NAMALWA (cell line): ENCODE measurements at places on chromosomes 1 and 21.

DNA sequence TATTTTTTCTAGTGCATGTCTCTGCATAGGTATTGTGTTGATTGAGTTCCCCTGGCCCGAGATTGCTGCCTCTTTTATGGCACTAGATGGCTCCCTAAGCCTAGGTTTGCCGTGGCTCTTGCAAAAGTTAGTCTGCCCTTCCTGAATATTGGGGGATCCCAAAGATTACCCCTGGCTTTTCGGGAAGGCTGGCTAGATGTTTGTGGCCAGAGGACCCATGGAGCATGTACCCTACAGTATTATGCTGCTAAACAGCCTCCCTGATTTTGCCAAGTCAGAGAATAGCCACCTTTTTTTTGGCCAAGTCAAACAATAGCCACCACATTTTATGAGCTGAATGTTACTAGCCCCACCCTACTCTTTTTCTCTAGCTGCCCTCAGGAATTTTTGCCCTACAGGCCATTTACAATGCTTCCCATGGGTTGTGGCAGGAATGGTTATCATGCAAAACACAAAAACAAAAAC is 343.2 kb downstream of the OLFM3 start:
- peak; percentile 3 for DNase-seq

- DNase-seq: no peak
Observed at GRCh38 chr1:228958121-228958520, 222.8 kb downstream of the RHOU start.

GRCh38 chr1:156009404-156009803 is 11.3 kb downstream of the SSR2 start:
- DNase-seq: no peak

DNA sequence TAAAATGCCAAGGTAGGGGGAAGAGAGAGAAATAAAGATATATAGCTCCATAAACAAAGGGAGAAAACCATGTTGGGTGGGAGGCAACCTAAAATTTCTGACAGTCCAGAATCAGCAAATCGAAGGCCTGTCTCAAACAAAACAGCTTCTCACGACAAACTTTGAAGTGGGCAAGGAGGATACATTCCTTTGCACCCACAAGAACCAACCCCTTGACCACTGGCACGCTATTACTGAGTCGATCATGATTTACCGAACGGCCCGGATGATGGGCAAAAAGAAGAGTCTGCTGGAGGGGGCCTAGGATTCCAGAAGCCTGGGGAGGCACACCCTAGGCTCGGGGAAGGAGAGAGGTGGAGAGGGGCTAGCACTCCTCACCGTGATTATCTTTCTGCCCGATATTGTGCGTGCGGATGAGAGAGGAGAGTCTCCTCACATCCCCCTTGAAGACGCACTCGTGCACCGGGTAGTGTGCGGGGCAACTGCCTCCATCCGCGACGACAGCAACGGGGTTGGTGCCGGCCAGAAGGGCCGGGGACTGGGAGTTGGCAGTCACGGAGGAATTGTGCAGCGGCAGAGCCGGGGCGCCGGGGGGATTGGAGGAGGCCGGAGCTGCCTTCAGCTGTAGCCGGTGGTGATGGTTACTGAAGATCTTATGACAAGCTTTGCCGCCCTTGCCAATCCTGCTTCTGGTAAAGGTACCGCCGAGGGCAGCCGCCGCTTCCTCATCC is 756 bp downstream of the ANKRD13C start:
- peak; percentile 57 for DNase-seq

- peak; percentile 58 for DNase-seq
Observed at GRCh38 chr1:91883470-91883869, 2.5 kb downstream of the TGFBR3 start.

DNA sequence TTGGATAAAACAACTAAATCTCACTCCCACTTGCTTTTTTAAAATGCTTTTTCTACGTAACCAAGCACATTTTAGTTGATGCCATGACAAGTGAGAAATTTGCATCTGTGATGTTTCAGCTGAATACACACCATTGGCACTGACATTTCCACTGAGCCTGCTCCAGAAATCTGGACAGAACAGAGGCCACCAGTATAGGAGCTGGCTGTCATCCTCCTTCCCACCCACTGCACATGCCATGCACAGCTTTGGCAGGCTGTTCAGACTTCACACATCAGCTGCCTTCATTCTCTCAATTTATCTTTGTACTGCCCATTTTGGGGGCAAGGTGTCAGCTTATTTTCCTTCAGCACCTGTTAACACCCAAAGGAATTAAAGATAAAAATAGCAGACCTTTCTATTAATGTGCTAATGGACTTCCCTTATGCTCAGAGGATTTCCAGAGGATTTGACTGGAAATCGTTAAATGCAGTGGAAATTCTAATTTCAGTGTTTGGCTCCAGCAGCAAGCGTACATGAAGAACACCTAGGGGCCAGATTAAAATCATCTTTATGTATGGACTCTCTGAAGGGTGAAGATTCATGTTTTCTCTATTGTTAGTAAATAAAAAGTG is 12.9 kb upstream of the PODN start:
- DNase-seq: no peak

GRCh38 chr1:205041998-205042910 is 758 bp upstream of the CNTN2 start:
- no peak for DNase-seq

DNA sequence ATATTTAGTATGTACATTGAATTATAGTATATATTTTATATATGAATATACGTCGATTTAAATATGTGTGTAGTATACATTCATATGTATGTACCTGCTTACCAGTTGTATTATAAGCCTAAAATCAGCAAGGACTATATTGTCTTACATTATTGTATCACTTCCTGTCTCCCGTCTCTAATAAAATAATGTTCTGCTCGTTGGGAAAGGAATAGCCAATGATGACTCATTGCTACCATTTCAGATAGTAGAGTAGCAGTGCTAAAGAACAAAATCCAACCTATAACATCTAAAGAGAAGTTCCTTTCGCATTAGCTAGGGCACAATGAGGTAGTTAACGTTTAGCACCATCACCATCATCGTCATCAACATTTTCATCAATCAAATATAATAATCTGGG is 39.9 kb upstream of the SMYD2 start:
- no peak for DNase-seq

- DNase-seq: peak; percentile 99
Observed at GRCh38 chr1:155001675-155002463, 733 bp upstream of the ZBTB7B start.

GRCh38 chr1:94355485-94355980 is 62.7 kb upstream of the ABCD3 start:
- DNase-seq: no peak

DNA sequence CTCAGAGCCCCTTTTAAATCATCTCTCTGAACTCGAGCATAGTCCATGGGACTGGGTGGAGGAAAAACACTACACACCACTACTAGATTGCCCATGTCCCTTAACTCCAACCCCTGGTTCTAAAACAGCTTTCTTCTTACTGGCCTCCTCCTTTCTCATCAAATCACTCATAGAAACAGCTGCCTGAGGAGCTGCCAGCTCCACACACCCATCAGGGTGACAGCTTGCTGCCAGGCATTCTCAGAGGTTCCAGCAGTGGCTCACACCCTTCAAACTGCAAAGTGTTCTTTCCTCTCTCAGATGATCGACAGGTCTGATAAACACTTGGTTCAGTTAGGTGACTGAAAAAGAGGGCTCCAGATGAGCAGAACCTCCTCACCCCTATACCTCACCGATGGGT is 543.0 kb upstream of the PLXNA2 start:
- DNase-seq: no peak

DNA sequence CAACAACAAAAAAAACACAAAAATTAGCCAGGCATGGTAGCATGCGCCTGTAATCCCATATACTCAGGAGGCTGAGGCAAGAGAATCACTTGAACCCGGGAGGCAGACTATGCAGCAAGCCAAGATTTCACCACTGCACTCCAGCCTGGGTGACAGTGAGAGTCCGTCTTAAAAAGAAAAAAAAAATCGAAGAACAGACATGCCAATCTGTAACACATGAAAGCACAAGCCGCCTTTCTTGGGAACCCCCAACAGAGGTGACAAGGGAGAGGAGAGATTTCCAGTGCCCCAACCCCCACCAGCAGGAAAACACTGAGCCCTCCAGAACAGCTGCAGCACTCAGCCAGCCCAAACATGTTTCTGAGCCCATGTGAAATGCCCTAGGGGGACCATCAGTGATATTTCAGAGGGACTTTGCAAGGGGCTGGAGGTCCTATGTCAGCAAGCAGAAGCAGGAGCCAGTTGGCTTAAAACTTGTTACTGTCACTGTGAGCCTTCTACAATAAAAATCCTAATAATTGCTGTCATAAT is 14.2 kb upstream of the EFNA1 start:
- DNase-seq: no peak

DNA sequence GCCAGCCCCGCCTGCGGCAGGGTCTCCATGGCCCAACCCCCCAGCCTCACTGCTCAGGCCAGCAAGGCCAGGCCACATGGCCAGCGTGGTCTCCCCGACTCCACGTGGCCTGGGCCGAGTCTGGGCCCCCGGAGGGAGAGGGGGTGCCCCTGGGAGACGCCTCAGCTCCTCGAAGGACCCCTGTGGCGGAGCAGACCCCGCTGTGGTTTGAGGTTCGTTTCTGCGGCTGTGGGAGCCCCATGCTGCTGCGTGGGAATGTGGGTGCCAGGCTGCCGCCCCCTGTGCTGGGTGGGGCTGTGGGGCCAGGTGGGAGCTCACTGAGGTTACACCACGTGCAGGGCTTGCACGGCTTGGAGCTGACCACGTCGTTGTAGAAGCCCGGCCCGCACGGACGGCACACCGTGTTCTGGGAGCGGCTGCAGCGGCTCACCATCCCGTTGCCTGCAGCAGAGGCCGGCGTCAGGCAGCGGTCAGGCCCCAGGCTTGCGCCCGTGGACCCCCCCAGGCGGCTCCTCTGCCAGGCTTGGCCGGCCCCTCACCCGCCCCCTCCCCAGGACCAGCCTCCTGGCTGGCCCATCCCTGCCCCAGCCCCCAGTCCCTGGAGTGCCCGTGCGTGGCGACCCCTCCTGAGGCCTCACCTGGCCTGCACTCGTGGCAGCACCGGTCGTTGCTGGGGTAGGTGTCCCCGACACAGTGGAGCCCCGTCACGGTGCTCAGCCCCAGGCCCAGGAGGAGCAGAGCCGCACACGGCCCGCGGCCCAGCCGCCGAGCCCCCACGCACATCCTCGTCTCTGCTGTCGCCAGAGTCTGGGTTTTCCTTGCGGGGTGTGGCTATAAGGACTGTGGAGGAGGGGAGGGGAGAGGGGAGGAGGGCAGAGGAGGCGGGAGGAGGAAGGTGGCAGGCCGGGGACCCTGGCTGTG is at the start of gene TNFRSF4:
TSS of gene TNFRSF4 (minus strand) at position 809 of the 921 bp plus-strand sequence. CDS start at position 783, 26 bp downstream.
- DNase-seq: no peak

GRCh38 chr1:47658161-47658920 is 220.5 kb downstream of the FOXD2 start:
- no peak for DNase-seq

DNA sequence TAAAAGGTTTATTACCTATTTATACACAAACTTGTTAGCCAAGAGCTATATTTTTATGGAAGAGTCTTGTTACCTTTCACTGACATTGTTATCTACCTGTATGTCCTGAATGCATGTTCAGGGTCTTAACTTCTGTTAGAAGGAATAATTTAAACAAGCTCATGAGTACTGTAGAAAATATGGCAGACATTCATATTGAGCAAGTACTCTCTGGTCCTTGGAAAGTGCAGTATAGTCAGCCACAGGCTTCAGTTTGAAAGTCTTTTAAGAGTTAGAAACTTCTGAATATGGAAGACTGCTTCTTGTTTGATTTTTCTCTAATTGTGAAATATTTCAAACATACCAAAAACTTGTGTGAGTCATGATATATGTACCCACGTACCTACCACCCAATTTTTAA is 16.6 kb downstream of the DIP2A start:
- DNase-seq: no peak

DNA sequence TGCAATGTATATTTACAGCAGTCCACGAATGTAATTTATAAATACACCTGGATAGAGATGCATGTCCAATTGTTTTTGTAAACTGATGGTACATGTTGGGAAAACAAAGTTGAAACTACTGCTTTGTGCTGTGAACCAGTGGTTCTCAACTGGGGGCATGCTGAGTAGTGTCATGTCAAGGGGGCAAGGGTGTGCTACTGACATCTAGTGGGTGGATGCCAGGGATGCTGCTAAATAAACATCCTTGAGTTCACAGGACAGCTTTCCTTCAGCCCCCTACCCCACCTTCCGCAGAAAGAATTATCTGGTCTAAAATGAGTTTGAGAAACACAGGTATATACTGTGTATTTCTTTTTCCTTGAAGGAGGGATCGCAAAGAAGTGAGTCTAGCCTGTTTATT is 95.9 kb downstream of the RASAL2 start:
- DNase-seq: peak; percentile 73

- DNase-seq: no peak
Observed at GRCh38 chr1:222167896-222168295, 380.0 kb downstream of the HHIPL2 start.

- DNase-seq: no peak
Observed at GRCh38 chr1:8162168-8162567, 136.1 kb upstream of the ERRFI1 start.

GRCh38 chr1:16289959-16290358 is 53.0 kb upstream of the CPLANE2 start:
- DNase-seq: no peak

GRCh38 chr1:10033359-10033845 is 644 bp downstream of the UBE4B start:
- peak; percentile 84 for DNase-seq

- no peak for DNase-seq
Observed at GRCh38 chr1:222420633-222421032, 127.3 kb downstream of the HHIPL2 start.

DNA sequence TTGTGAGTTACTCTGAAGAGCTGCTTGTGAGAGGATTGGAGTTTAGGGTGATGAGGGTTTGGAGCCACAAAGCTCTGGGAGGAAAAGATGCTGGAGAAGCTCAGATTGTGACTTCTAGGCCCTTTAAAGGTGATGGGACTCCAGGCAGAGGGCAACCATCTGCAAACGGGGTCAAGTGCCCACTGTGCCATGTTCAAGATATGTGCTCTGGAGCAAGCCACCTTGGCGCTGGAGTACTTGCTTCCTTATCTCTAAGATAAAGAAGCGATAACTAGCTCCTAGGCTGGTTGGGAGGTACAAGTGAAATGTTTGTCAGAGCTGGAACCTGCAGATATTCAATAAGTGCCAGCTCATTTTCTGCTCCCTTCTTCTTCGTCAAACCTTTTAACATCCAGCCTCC is 14.3 kb upstream of the FOXE3 start:
- DNase-seq: no peak

DNA sequence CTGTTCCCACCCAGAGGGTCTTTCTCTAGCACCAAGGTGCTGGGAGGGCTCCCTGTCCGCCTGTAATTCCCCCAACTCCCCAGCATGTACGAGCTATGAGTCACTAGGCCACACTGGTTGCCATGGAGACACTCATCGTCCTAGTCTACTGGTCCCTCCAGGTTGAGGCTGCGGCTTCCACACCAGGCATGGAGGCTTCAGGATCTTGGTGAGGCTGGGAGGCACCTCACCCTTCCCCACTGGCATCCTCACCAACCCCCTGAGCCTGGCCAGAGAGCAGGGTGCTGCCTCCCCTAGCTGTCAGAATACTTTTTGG is 75.6 kb upstream of the KAZN start:
- peak; percentile 18 for DNase-seq

DNA sequence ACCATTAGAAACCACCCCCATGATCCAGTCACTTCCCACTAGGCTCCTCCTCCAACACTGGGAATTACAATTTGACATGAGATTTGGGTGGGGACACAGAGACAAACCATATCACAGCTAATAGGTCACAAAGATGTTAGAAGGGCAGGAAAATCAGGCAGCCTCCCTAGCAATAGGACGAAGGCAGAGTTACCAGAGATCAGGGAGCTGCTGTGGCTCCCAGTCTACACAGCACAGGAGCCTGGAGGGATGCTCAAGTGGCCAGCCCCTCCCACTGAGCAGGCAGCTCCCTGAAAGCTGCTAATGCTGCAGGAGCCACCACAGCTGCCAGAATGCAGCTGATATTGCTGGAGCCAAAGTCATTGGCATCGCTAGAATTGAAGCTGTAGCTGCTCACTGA is 51.0 kb downstream of the CR1L start:
- DNase-seq: no peak
